ENCODE measurements at places on chromosomes 13 and 19.
A peak's percentile ranks its signal among the peaks of the same experiment; 100 is the strongest.

DNA sequence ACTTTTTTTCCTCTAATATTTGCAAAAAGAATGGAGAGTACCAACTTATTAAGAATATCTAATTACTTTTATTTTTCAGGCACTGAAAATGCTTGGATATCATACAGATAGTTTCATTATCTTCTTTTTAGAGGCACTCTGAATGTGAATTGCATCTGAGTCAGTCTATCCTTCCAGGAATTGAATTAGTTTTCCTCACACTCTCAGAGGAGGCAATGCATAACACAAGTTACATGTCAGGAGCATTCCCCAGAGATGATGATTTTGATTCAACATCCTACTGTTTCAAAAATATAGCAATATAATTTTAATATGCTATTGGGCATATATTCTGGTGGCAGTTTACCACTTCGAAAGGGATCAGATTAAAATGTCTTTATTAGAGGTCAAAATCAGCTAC lies 1315.4 kb downstream of the PCDH9 start:
- no peak overlapping the region for H3K27ac ChIP-seq
- H3K27me3 ChIP-seq = no peaks in the 10 kb centered on the region
- H3K36me3 ChIP-seq = no peaks in the 10 kb centered on the region
- no peak for DNase-seq
- H3K4me1 ChIP-seq = no peaks in the 10 kb centered on the region

GRCh38 chr19:11578258-11579142 lies 1.1 kb upstream of the ACP5 start:
- H3K27me3 ChIP-seq = no peaks in the 10 kb centered on the region
- no peak overlapping the region for H3K27ac ChIP-seq
- peak; percentile 25 for DNase-seq
- H3K4me1 ChIP-seq = peaks cover 21% of the 10 kb centered on the region
- peaks cover 3% of the 10 kb centered on the region for H3K36me3 ChIP-seq

DNA sequence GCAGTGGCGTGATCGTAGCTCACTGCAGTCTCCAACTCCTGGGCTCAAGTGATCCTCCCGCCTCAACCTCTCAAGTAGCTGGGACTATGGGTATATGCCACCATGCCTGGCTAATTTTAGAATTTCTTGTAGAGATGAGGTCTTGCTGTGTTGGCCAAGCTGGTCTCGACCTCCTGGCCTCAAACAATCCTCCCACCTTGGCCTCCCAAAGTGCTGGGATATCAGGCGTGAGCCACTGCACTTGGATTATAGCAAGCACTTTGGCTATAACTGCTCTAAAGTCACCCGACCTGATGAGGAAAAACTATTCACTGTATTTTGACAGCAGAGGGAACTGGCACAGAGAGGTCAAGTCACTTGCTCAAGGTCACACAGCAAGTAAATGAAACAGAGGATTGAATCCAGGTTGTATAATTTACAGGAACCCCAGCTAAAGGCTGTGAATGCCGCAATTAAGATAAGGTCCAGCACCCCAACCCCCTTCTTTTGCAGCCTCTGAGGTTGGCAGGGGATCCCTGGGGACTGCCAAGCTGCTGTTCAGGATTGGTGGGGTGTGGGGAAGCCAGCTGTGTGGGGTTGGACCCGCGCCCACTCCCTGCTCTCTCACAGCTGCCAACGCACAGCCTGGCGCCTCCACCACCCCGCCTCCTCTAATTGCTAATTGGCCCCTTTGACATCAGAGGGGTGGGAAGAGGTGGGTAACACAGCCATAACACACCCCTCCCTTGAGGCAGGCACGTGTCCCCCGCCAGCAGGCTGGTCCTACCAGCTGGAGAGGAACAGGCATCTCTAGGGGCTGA lies 6.0 kb downstream of the TMIGD2 start:
- H3K4me1 ChIP-seq = peaks cover 18% of the 10 kb centered on the region
- no peaks in the 10 kb centered on the region for H3K27me3 ChIP-seq
- H3K36me3 ChIP-seq = no peaks in the 10 kb centered on the region

- no peaks in the 10 kb centered on the region for H3K36me3 ChIP-seq
- no peak overlapping the region for H3K4me3 ChIP-seq
- DNase-seq = no peak
- H3K4me1 ChIP-seq = no peaks in the 10 kb centered on the region
Measured at GRCh38 chr13:108049211-108049610, 166.1 kb downstream of the LIG4 start.

GRCh38 chr13:113840541-113841352 lies 23.1 kb downstream of the GAS6 start:
- H3K27me3 ChIP-seq = no peaks in the 10 kb centered on the region
- peaks cover 18% of the 10 kb centered on the region for H3K4me1 ChIP-seq
- no peak overlapping the region for H3K4me3 ChIP-seq
- H3K36me3 ChIP-seq = no peaks in the 10 kb centered on the region
- no peak overlapping the region for H3K27ac ChIP-seq

DNA sequence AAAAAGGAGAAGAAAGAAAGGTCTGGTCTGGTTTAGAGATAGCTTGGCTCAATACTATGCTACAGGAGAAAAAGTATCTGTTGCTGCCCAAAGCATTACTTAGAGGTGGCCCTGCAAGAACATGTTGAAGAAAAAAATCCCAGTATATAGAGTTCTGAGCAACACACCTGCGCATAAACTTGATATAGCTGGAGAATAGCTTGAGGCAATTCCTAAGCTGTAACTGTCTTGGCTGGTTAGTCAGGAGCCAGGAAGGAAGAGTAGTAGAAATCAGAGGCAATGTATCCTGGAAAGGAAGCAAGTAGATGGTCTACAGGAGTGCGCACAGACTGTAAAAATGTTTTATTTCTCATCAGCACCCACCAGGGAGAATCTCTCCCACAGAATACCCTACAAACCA lies 209.7 kb downstream of the SLITRK1 start:
- H3K4me1 ChIP-seq = no peaks in the 10 kb centered on the region
- no peak for DNase-seq
- no peaks in the 10 kb centered on the region for H3K27me3 ChIP-seq

GRCh38 chr19:49264258-49264657 lies 60.7 kb downstream of the SLC6A16 start:
- H3K4me1 ChIP-seq = no peaks in the 10 kb centered on the region
- H3K36me3 ChIP-seq = no peaks in the 10 kb centered on the region
- no peak overlapping the region for H3K27ac ChIP-seq
- DNase-seq = no peak
- peaks cover 28% of the 10 kb centered on the region for H3K27me3 ChIP-seq

DNA sequence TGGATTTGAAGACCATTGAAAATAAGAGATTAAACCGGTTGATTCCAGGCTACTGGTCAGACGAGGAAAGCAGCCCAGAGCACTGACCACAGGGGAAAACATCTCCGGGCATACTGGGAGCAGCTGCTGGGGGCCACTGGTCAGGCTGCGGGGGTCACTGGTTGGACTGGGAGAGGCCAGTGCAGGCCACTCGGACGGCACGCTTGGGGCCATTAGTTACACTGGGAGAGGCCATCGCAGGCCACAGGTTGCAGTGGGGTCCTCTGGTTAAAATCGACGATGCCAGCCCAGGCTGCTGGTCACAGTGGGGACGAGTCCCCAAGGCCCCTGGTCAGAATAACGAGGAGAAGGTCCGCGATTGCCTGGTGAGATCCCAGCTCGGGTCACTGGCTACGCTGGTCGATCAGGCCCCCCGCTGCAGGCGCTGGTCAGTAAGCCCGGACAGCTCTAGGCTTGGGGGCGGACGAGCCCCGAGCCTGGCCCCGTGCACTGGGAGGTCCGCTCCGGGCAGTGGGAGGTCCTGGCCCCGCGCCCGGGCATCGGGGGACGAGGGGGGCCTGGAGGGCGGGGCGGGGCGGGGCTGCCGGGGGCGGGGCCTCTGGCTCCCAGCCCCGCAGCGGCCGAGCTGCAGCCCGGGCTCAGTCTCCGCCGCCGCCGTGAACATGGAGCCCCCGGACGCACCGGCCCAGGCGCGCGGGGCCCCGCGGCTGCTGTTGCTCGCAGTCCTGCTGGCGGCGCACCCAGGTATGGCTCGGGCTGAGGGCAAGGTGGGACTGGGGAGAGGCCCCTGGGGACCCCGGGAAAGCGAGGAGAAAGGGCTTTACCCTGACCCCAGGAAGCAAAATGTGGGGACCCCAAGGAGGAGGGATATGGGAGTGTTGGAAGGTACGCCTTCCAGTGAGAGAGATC lies at the start of gene BCAM:
Gene BCAM (plus strand): TSS at position 641 of the 909 bp plus-strand sequence. CDS start 22 bp downstream, at position 663.
- no peak within 1 kb of the TSS for H3K4me3 ChIP-seq
- no peaks in the 10 kb centered on the region for H3K4me1 ChIP-seq
- peaks cover 28% of the 10 kb centered on the region for H3K27me3 ChIP-seq
- no peak within 1 kb of the TSS for H3K27ac ChIP-seq
- H3K36me3 ChIP-seq = no peaks in the 10 kb centered on the region
- no peak for DNase-seq

DNA sequence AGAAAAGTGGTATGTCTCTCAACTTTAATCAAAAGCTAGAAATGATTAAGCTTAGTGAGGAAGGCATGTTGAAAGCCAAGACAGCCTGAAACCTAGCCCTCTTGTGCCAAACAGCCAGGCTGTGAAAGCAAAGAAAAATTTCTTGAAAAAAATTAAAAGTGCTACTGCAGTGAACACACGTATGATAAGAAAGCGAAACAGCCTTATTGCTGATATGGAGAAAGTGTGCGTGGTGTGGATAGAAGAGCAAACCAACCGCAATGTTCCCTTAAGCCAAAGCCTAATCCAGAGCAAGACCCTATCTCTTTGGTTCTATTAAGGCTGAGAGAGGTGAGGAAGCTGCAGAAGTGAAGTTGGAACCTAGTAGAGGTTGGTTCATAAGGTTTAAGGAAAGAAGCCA lies 96.4 kb downstream of the ZDHHC20 start:
- no peak overlapping the region for H3K4me3 ChIP-seq
- no peaks in the 10 kb centered on the region for H3K36me3 ChIP-seq
- H3K4me1 ChIP-seq = peaks cover 14% of the 10 kb centered on the region
- H3K27me3 ChIP-seq = no peaks in the 10 kb centered on the region
- DNase-seq = no peak
- no peak overlapping the region for H3K27ac ChIP-seq

DNA sequence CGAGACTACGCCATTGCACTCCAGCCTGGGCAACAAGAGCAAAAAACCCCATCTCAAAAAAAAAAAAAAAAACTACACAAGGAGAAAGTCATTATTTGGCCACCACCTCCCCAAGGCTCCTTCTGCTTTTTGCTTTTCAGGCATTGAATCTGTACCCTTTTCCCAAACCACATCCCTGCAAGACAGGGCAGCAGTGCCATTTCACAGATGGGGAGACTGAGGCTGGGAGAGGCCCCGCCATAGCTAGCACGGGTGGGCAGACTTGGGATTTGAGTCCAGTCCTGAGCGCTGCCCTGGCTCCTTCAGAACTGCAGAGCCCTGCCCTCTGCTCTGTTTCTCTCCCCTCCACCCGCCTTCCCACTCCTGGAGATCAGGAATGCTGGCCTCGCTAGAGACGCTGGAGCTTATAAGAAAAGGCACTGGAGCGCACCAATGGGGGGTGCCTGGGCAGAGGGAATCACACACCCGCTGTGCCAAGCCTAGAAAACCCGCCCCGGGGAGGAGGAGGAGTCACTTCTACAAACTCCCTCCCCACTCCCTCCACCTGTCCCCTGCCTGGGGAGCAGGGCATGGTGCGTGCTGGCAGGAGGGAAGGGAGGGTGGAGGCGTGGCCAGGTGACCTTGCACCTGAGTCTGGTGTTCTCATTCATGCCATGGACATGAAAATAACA lies 17.6 kb downstream of the TJP3 start:
- no peak overlapping the region for H3K4me3 ChIP-seq
- no peak for DNase-seq
- H3K36me3 ChIP-seq = no peaks in the 10 kb centered on the region
- no peak overlapping the region for H3K27ac ChIP-seq

- no peaks in the 10 kb centered on the region for H3K4me1 ChIP-seq
- DNase-seq = no peak
- H3K36me3 ChIP-seq = no peaks in the 10 kb centered on the region
- H3K27ac ChIP-seq = no peak overlapping the region
Measured at GRCh38 chr19:13894552-13894951, 11.4 kb downstream of the BRME1 start.

GRCh38 chr19:21210037-21210621 lies 68.3 kb downstream of the ZNF431 start:
- H3K4me3 ChIP-seq = no peak overlapping the region
- no peaks in the 10 kb centered on the region for H3K36me3 ChIP-seq
- H3K27ac ChIP-seq = no peak overlapping the region
- no peaks in the 10 kb centered on the region for H3K4me1 ChIP-seq

- H3K27ac ChIP-seq = no peak overlapping the region
- H3K4me1 ChIP-seq = no peaks in the 10 kb centered on the region
- DNase-seq = no peak
- H3K4me3 ChIP-seq = no peak overlapping the region
Measured at GRCh38 chr13:108993346-108993745, 363.9 kb downstream of the MYO16 start.

DNA sequence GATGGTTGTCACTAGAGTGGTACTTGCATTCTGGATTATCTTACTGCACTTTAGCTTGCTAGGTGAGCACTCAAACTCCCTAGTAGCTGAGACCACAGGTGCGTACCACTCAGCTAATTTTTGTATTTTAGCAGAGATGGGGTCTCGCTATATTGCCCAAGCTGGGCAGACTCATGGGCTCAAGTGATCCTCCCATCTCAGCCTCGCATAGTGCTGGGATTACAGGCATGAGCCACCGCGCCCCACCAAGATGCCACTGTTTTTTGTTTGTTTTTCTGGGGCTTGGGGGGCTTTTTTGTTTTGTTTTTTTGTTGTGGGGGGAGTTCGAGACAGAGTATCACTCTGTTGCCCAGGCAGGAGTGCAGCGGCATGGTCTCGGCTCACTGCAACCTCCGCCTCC lies 17.8 kb downstream of the LYPD3 start:
- H3K27ac ChIP-seq = no peak overlapping the region
- no peaks in the 10 kb centered on the region for H3K27me3 ChIP-seq
- no peak for DNase-seq
- peaks cover 36% of the 10 kb centered on the region for H3K4me1 ChIP-seq
- peaks cover 2% of the 10 kb centered on the region for H3K36me3 ChIP-seq
- H3K4me3 ChIP-seq = no peak overlapping the region

- no peak overlapping the region for H3K4me3 ChIP-seq
- no peak overlapping the region for H3K27ac ChIP-seq
- H3K36me3 ChIP-seq = no peaks in the 10 kb centered on the region
- H3K4me1 ChIP-seq = no peaks in the 10 kb centered on the region
- DNase-seq = no peak
Measured at GRCh38 chr13:84896128-84896527, 903.1 kb downstream of the SLITRK6 start.

GRCh38 chr13:110475117-110475516 lies 86.4 kb downstream of the RAB20 start:
- no peak overlapping the region for H3K4me3 ChIP-seq
- H3K27ac ChIP-seq = no peak overlapping the region
- H3K27me3 ChIP-seq = peaks cover 5% of the 10 kb centered on the region
- DNase-seq = no peak
